ENCODE measurements at places on chromosomes 16 and 17. TPM values are rescaled to one million over a fixed set of nuclear protein-coding genes. Genes with fewer than 3 reads are reported as not detected.

RABEP2 gene
- total RNA-seq, result 8.8 TPM

PDIA2 gene
- not detected for total RNA-seq

DPEP1 gene
- total RNA-seq, result not detected

RND2 gene
- total RNA-seq, result 0.25 TPM

GRCh38 chr17:50283714-50284113 is 9.4 kb downstream of the TMEM92 start:
- DNase-seq, result no peak
- peaks cover 4% of the 10 kb centered on the region for H3K4me1 ChIP-seq
- no peak overlapping the region for H3K4me3 ChIP-seq
- H3K36me3 ChIP-seq, result peaks cover 3% of the 10 kb centered on the region

GRCh38 chr16:4525069-4525468 is 13.5 kb downstream of the CDIP1 start:
- DNase-seq, result no peak
- H3K27ac ChIP-seq, result no peak overlapping the region
- H3K27me3 ChIP-seq, result no peaks in the 10 kb centered on the region
- H3K4me1 ChIP-seq, result no peaks in the 10 kb centered on the region

DNA sequence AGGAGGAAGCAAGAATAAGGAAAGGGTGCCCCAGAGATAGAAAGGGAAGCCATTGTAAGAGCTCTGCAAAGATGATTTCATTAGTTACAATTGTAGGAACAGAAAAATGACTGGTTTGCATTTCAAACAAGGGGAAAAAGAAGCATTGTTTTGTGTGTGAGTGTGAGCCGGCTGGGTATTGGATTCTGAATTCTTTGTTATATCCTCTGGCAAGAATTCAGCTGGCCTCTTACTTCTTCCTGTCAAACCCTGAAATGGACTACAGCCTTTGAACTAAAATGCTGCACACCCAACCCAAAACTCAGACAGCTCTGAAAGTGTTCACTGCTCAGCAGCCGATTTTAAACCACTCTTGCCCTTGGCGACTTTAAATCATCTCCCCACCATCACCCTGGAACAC is 461.3 kb downstream of the PMP22 start:
- H3K27ac ChIP-seq, result no peak overlapping the region
- no peaks in the 10 kb centered on the region for H3K4me1 ChIP-seq
- no peak overlapping the region for H3K4me3 ChIP-seq
- no peak for DNase-seq
